ENCODE measurements at places on chromosomes 4 and X.

- DNase-seq, result peak; percentile 40
These were observed 2.4 kb upstream of the MORF4L2 start for GRCh38 chrX:103688946-103689345.

GRCh38 chrX:12329476-12329875, 191.2 kb downstream of the FRMPD4 start:
- DNase-seq, result no peak

- no peak for DNase-seq
These were observed 16.4 kb downstream of the ZNF732 start for GRCh38 chr4:288891-289290.

DNA sequence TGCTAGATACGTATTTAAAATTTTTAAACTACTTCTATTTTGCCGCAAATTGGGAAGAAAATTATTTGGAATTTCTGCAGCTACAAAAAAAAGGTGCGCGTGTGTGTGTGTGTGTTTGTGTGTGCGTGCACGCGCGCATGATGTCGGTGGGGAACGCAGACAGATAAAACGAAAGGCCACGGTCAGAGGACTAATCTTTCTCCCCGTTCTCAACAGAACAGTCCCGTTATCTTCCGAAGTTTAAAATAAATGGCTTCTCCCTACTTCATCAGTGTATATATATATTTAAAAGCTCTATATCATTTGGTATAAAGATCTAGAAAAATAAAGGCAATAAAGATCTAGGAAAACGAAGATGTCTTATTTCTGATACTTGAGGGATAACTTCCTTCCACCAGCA, 1.5 kb downstream of the MGARP start:
- no peak for DNase-seq

GRCh38 chrX:39645178-39645895, 452.4 kb downstream of the BCOR start:
- no peak for DNase-seq

DNA sequence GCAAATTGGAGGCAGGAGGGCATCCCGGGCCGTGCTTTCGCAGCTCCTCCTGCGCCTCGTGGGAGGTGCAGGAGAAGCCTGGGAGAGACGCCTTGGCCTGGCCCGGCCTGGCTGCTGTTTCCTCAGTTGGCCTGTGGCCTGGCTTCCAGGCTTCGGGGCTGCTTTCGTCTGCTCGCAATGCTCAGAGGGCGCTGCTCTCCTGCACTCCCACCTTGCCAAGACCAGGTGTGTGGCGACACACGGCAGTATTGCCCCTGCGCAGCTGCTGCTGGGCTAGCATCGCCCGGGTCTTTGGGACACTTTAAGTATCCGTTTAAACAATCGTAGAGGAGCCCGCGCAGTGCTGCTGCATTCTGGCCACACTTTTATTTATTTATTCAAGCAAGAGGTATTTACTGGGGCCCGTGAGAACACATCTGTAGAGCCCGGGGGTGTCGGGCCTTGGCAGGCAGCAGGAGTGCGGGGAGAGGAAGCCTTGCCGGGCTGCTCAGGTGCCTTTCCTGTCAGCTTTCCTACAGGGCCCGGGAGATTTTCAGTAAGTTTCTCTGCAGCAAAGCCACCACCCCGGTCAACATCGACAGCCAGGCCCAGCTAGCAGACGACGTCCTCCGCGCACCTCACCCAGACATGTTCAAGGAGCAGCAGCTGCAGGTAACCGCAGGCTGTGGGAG, 26.2 kb upstream of the HGFAC start:
- DNase-seq, result no peak

- DNase-seq, result no peak
These were observed 196.3 kb upstream of the SPRY1 start for GRCh38 chr4:123200051-123200940.

- no peak for DNase-seq
These were observed 93.6 kb downstream of the LNX1 start for GRCh38 chr4:53497487-53498244.

GRCh38 chrX:13223868-13224567, 95.8 kb downstream of the ATXN3L start:
- no peak for DNase-seq

DNA sequence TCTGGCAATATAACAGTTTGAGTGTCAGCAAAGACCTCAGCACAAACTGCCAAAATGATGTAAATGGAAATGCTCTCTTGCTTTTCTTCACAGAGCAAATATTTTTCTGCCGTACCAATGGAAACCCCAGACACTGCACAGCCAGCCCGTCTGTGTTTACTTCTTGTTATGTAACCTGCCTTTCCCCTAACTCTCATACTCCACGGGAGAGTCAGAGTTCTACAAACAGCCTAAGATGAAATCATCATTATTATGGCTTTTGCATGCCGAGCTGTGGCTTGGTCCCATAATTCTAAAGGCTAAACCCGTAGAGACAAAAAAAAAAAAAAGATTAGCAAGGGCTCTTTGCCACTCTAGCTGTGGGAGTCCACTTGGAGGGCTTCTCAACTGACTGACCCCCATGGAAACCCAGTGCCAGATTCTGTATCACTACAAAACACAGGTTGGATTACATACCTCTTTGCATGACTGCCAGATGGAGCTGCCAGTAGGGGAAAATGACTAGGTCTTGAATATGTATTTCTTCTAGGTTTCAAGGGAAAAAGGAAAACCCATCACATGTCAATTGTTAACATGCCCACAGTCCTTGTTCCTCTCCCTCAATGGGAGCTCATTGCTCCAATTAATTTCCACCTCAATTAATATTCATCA, 197.2 kb upstream of the CNKSR2 start:
- DNase-seq, result peak; percentile 64

- no peak for DNase-seq
These were observed 13.0 kb upstream of the XK start for GRCh38 chrX:37672563-37672962.

- no peak for DNase-seq
These were observed 343.1 kb downstream of the GRID2 start for GRCh38 chr4:92646826-92647225.

- DNase-seq, result no peak
These were observed 102.7 kb downstream of the TRAM1L1 start for GRCh38 chr4:116982656-116983055.

DNA sequence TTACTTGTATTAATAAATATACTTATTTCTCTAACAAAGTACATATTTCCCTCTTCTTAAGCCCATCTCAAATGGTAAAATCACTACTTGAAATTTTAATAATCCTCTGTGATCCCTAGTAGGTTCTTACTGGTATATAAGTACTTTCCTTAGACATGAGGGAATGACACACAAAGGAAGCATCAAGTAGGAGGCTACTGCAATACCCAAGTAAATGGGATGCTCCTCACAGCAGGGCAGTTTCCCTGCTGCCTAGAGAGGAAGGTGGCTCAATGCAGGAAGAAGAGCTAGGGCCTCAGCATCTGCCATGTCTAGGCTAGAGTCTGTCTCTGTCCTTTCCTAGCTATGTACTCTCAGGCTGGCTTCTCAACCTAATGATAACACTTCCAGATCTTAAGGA, 122.1 kb upstream of the DIPK2B start:
- DNase-seq, result no peak

- DNase-seq, result no peak
These were observed 175.8 kb upstream of the GALNT7 start for GRCh38 chr4:172992648-172993378.

- DNase-seq, result no peak
These were observed 12.7 kb upstream of the PAQR3 start for GRCh38 chr4:78951862-78952472.

GRCh38 chr4:147994491-147995385, 262.9 kb downstream of the ARHGAP10 start:
- no peak for DNase-seq

- no peak for DNase-seq
These were observed 90.9 kb upstream of the SPRY1 start for GRCh38 chr4:123305736-123306135.

- DNase-seq, result no peak
These were observed 11.3 kb downstream of the EVC start for GRCh38 chr4:5722328-5722727.

DNA sequence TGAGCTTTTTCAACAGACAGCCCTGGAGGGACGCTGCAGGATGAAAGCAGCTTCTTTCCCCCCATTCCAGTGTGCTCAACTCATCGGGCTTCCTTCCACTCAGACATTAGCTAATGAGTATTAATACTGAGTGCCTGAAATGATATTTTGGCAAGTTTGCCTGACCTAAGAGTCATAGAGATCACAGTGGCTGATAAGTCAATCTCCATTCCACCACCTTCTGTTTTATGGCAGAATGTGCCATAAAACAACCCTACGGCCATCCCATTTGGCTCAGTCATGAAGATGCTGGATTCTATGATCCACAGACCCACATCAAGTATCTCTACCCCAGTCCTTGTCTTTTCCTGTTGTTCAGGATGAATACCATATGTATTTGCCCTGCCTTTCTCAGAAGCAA, 48.3 kb upstream of the MAB21L2 start:
- no peak for DNase-seq

GRCh38 chr4:128649575-128650205, 159.8 kb upstream of the JADE1 start:
- no peak for DNase-seq

Data from cerebellar nuclear complex (tissue), 1 donor.